ENCODE measurements at places on chromosomes 6 and 20. TPM values are rescaled to one million over a fixed set of nuclear protein-coding genes. Genes with fewer than 3 reads are reported as not detected.

NINL gene
- total RNA-seq: 24.3 TPM

EFCAB8 gene
- total RNA-seq: under 0.01 TPM

CTCFL gene
- total RNA-seq: not detected

CST9L gene
- total RNA-seq: not detected

TIAM2 gene
- 15.9 TPM for total RNA-seq

CST5 gene
- not detected for total RNA-seq

DNA sequence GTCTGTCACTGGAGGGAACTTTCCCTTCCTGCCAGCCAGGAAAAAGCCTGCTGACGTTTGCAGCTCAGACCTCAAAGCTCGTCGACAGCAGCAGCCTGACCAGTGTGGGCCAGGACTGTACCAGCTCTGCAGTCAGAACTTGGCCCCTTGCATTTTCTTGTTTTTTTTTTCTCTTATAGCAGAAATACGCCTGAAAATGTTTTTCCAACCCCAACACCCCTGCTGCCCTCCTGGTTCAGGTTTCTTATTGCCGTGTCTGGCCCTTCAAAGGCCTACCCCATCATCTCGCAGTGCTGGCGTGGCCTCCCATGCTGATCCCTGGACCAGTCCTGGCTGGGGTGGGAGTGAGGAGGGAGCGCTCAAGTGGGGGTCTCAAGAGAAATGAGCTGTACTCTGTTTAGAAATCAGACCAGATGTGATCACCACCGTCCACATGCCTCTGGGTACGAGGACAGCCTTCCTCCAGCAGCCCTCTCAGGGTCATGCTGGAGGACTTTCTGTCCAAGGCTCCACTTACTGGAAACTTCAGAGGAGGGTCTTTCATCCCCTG, 169.0 kb downstream of the FOXC1 start:
- no peak for DNase-seq

DNA sequence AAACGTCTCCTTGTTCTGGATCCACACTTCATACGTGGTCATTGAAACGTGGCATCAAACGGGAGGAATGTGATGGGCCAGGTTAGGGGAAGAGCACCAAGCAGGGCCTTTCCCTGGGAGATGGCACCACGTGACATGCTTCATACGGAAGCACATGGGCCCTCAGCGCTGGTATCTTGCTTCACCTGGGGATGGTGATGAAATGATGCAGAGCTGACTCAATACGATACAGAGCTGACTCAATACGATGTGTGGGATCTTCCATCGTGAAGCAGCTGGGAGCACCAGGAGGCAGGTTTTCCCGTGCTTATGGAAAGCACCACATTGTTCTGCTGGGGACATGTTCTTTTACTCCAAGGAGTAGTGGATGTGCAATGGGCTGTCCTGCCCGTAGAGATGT, 22.5 kb upstream of the TAGAP start:
- DNase-seq: no peak

DNA sequence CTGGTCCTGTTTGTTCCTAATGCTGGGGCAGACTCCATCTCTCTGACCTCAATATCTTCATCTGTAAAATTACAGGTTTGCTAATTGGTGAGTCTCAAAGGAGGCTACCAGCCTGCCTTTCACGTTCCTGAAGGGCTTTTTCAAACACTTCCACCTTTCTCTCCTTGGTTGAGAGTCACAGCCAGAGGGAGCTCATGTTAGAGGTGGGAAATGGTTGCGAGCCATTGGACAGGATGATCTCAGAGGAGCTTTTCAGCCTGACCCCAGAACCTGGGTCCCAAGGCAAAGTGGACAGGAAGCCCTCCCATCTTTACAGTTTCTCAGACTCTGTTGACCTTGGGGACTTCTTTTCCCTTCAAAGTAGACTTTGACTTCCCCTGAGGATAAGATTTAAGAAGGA, 37.6 kb downstream of the NDUFAF5 start:
- DNase-seq: no peak

DNA sequence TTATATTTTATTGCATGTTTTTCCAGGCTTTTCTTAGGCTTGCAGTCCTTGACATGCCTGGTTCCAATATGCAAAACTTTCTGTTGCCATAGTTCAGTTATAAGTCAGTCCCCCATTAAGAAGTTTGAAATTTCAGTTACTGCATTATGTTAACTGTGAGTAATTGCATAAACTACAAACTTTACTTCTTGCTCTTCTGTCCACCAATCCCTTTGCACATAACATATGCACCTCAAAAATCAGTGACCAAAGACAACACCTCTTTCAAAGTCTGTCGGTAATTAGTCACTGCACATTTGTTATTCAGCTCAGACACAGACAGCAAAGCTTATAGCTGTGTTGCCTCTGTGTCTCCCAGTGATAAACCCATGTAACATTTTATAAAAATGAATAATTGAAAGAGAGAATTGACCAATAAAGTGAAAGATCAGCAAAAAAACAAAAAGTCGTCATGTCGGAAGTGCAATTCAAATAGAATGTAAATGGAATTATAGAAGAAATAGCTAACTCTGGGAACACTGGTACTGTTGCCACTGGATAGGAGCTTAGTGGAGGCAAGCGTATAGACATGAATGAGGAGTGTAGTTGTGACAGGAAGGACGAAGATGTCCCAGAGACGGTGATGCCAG, 50.3 kb upstream of the BTBD3 start:
- no peak for DNase-seq
